Thoracic aorta (tissue), 2 donors: ENCODE measurements at places on chromosomes 2 and 18. TPM values are rescaled to one million over a fixed set of nuclear protein-coding genes. Genes with fewer than 3 reads are reported as not detected.

Gene ERICH2
- not detected for total RNA-seq

Gene MTIF2
- 8.1 TPM for total RNA-seq

Gene SGO2
- total RNA-seq = 0.54 TPM

Gene WDFY1
- 64.0 TPM for total RNA-seq

Gene KCNK3
- 19.6 TPM for total RNA-seq

Gene UGT1A5
- not detected for total RNA-seq

Gene RAB17
- total RNA-seq = 6.5 TPM

Gene GKN1
- 20.7 TPM for total RNA-seq

Gene ALLC
- not detected for total RNA-seq

Gene MORN2
- total RNA-seq = 15.5 TPM

Gene DYSF
- total RNA-seq = 13.0 TPM

Gene MBD1
- 103 TPM for total RNA-seq

Gene CCDC148
- total RNA-seq = 0.71 TPM

Gene CTLA4
- not detected for total RNA-seq

Gene ANKRD30B
- total RNA-seq = not detected

Gene HOXD8
- total RNA-seq = 11.2 TPM

Gene EFR3B
- 0.81 TPM for total RNA-seq

Gene SDC1
- 9.6 TPM for total RNA-seq

Gene SLC38A11
- total RNA-seq = 0.85 TPM

Gene CNTNAP5
- not detected for total RNA-seq

Gene SERPINB11
- total RNA-seq = not detected

Gene MYOM1
- 16.1 TPM for total RNA-seq

Gene KIAA2012
- not detected for total RNA-seq

Gene CYP20A1
- total RNA-seq = 36.5 TPM

Gene ATP6V1B1
- 1.4 TPM for total RNA-seq

Gene PCARE
- total RNA-seq = not detected

Gene SULT1C4
- 2.8 TPM for total RNA-seq

Gene HRH4
- 2.5 TPM for total RNA-seq

Gene GALR1
- under 0.01 TPM for total RNA-seq

Gene BOLL
- not detected for total RNA-seq

Gene ACKR3
- 68.8 TPM for total RNA-seq

Gene TSN
- total RNA-seq = 34.3 TPM

Gene PTPN18
- total RNA-seq = 79.2 TPM

Gene RAPH1
- 86.8 TPM for total RNA-seq

Gene PROC
- total RNA-seq = not detected

Gene CIB4
- total RNA-seq = not detected

Gene RAB27B
- 0.95 TPM for total RNA-seq

Gene CFAP65
- total RNA-seq = not detected

Gene TANC1
- total RNA-seq = 70.1 TPM

Gene GALM
- 25.1 TPM for total RNA-seq

Gene HNMT
- 67.2 TPM for total RNA-seq

Gene SOWAHC
- total RNA-seq = 29.4 TPM

Gene TEX44
- total RNA-seq = not detected

Gene SH3BP4
- total RNA-seq = 32.4 TPM

Gene TNFRSF11A
- 4.9 TPM for total RNA-seq

Gene PXDN
- total RNA-seq = 97.5 TPM

Gene FEV
- not detected for total RNA-seq

Gene PLCL1
- 26.2 TPM for total RNA-seq
